ENCODE measurements at places on chromosomes 2 and 18.

DNA sequence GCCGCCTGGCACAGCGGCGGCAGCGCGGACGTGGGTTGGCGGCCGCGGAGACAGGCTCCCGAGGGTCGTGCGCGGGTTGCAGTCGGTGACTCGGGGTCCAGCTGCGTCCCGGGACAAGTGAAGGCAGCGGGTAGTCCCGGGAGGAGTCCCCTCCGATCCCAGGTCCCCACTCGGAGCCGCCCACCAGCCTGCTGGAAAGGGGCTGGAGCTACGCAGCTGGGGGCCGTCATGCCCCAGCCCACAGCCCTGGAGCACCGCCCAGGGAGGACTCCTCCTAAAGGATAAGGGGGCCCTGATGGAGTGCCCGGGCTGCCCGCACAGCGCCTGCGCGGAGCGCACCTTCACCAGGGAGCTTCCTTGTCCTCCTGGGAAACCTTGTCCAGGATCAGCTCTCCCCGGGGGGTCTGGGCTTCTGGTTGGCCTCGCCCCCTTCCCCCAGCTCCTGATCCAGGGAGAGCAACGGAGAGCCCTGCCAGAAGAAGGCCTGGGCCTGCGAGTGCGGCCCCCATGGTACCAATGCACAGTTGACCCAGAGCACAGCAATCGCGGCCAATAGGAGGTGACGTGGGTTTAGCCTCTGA, 25.9 kb upstream of the ALPP start:
- DNase-seq, result no peak

DNA sequence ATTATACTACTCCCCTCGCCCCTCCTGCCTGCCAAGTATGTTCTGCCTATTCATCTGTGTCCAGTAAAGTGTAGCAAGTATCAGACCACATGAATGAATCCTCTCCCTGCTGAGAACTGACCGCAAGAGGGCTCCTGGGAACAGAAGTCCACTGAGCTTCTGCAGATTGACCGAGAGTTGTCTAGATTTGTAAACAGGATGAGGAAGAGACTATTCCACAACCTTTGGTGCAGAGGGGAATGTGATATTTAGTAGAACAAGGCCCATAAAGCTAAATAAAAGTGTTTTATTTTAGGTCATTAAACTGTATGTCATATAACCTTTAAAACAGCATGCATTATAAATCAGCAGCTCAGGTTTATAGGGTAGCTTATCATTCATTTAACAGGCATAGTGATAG, 377.0 kb downstream of the DCC start:
- DNase-seq, result no peak

GRCh38 chr18:59610546-59611140, 86.6 kb downstream of the CCBE1 start:
- DNase-seq, result no peak

DNA sequence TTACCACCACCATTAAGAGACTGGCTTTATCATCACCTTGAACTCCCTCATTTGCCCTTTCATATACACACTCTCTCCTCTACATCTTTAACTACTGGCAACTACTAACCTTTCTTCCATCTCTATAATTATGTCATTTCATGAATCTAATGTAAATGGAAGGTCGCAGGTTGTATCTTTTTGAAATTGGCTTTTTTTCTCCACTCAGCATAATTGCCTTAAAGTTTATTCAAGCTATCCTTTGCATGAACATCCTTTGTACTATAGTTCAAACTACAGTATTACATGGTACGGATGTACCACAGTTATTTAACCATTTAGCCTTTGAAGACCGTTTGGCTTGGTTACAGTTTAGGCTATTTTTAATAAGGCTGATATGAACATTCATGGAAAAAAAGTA, 129.5 kb upstream of the ZNF804A start:
- no peak for DNase-seq
